Activated CD4-positive, alpha-beta T cell treated with anti-CD3 and anti-CD28 coated beads, Interleukin-2, amount 50 U/mL, for 16 hours (primary cell): ENCODE measurements at places on chromosomes 6 and 20.

GRCh38 chr20:23441850-23442313 lies 2.4 kb downstream of the CSTL1 start:
- DNase-seq = peak; percentile 66

DNA sequence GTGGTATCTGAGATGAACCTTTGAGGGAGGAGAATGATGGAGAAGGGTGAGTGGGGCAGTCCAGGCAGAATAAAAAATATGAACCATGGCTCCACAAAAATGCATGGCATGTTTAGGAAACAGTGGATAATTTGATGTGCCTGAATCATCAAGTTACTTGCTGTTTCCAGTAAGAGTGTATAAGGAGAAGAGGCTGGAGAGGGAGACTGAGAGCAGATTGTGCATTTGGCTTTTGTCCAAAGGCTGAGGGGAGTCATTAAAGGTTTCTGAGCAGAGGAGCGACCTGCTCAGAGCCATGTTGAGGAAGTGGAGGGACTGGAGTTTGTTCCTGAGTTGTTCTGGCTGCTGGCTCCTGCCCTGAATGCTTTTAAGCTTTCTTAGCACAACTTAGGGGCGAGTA lies 6.1 kb downstream of the MMP24 start:
- no peak for DNase-seq

- peak; percentile 62 for DNase-seq
Observed at GRCh38 chr6:16503970-16504415, 257.3 kb downstream of the ATXN1 start.

GRCh38 chr6:44298055-44298803 lies 14.9 kb downstream of the AARS2 start:
- DNase-seq = no peak

GRCh38 chr6:14597090-14597489 lies 479.5 kb downstream of the CD83 start:
- DNase-seq = no peak

DNA sequence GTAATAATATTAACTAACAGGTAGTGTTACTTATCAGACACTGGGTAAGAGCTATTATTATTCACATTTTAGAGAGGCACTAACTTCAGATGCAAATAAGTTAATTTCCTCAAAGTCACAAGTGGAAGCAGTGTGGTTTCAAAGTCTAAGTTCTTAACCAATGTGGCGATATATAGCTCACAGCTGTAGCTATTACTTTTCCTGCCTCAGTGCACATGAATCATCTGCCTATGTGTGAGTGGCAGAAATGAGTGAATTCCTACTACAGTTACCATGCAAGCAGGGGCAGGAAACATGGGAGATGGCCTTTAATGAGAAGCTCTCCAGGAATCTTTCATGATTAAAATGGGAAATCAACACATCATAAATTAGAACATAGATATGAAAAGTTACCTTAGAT lies 126.2 kb upstream of the EYA4 start:
- no peak for DNase-seq
